ENCODE measurements at places on chromosomes 5 and 9. TPM values are rescaled to one million over a fixed set of nuclear protein-coding genes. Genes with fewer than 3 reads are reported as not detected.

- H3K36me3 ChIP-seq = no peaks in the 10 kb centered on the region
- H3K27me3 ChIP-seq = no peaks in the 10 kb centered on the region
- peaks cover 30% of the 10 kb centered on the region for H3K4me1 ChIP-seq
- no peak overlapping the region for H3K27ac ChIP-seq
These were observed 3.7 kb upstream of the RAI14 start for GRCh38 chr5:34652466-34652865.

GRCh38 chr5:127203818-127204217, 86.8 kb upstream of the MEGF10 start:
- H3K4me1 ChIP-seq = peaks cover 36% of the 10 kb centered on the region
- no peak overlapping the region for H3K27ac ChIP-seq
- no peak overlapping the region for H3K4me3 ChIP-seq
- H3K36me3 ChIP-seq = peaks cover 4% of the 10 kb centered on the region
- peaks cover 6% of the 10 kb centered on the region for H3K27me3 ChIP-seq

Gene DDX4
- total RNA-seq = not detected

DNA sequence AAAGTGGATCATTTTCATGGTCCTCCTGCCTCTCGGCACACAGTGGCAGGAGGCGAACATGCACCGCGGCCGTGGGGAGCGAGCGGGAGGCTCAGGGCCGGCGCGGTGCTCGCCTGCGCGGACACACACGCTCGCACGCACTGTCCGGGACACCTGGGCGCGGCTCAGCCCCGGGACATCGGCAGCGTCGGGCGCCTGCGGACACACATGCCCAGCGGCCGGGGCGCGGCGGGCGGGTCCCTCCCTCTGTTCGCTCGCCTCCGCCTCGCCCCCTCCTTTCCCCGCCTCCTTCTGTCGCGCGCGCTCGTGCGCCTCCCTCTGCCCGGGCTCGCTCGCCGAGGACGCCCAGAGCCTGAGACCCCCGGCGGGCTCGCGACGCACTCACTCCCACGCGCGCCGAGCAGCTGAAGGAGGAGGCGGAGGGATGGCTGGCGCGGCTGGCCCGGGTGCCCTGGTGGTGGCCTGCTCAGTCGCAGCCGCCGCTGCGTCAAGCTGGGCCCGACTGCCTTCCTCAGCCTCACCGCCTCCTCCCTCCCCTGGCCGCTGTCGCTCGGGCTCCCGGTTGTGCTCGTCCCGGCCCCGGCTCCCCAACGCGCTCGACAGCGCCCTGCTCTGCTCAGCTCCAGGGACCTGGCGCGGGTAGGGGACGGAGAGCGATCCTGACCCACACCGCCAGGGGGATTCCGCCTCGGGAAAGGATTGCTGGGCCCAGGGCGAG, at the start of gene FRMD3:
FRMD3 (minus strand) TSS at position 230 of the 718 bp plus-strand sequence; CDS start at position 60, 170 bp downstream.
- H3K4me3 ChIP-seq = peak within 1 kb of the TSS; percentile 67
- H3K27me3 ChIP-seq = peaks cover 29% of the 10 kb centered on the region
- H3K27ac ChIP-seq = no peak within 1 kb of the TSS
- peaks cover 10% of the 10 kb centered on the region for H3K4me1 ChIP-seq
- DNase-seq = peak; percentile 88
- H3K36me3 ChIP-seq = no peaks in the 10 kb centered on the region

- H3K27me3 ChIP-seq = no peaks in the 10 kb centered on the region
- no peaks in the 10 kb centered on the region for H3K36me3 ChIP-seq
- H3K27ac ChIP-seq = no peak overlapping the region
- H3K4me1 ChIP-seq = peaks cover 36% of the 10 kb centered on the region
- no peak overlapping the region for H3K4me3 ChIP-seq
- DNase-seq = no peak
These were observed 58.7 kb upstream of the RNU6ATAC start for GRCh38 chr9:134223091-134223490.

DNA sequence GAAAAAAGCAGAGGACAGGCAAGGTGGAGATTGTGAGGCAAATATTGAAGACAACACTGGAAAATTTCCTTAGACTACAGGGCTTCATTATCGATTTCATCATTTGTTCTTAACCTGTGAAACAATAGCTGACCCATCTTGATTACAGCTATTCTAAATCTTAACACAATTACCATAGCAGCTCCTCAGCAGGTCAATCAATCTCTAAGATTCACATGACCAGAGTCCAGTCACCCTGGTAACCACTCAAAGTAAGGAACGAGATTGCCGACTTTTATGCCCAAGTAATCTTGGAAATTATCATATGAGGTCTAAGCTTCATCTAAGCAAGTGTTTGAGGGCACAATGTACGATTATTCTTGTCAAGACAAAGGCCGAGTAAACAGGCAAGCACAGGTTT, 93.8 kb downstream of the TTC39B start:
- H3K4me1 ChIP-seq = peaks cover 26% of the 10 kb centered on the region
- DNase-seq = no peak
- no peak overlapping the region for H3K4me3 ChIP-seq
- peak overlapping the region; percentile 51 for H3K27ac ChIP-seq

- no peak overlapping the region for H3K4me3 ChIP-seq
- H3K4me1 ChIP-seq = peaks cover 32% of the 10 kb centered on the region
- H3K27me3 ChIP-seq = no peaks in the 10 kb centered on the region
- no peak for DNase-seq
- H3K36me3 ChIP-seq = peaks cover 34% of the 10 kb centered on the region
These were observed 9.4 kb downstream of the SKP2 start for GRCh38 chr5:36161361-36161760.

Gene LHX3
- total RNA-seq = not detected

DNA sequence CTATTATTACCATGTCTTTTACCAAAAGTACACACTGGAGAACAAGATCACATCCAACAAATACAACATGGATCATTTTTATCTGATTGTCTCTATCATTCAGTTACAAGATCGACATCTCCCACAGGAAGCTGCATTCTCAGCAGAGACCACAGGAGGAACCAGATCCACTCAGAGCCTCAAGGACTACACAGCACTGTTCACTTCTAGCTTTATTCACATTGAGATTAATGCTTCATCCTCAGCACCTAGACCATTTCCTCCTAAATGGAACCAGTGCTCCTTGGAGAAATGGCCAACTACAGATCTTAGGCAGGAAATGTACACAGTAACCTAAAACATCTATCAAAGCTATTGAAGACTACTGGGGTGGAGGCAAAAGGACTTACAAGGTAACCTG, 13.3 kb upstream of the C5orf15 start:
- no peak overlapping the region for H3K4me3 ChIP-seq
- H3K27ac ChIP-seq = no peak overlapping the region
- H3K27me3 ChIP-seq = no peaks in the 10 kb centered on the region

GRCh38 chr5:108078345-108078744, 303.6 kb downstream of the FBXL17 start:
- no peak overlapping the region for H3K27ac ChIP-seq
- H3K4me1 ChIP-seq = no peaks in the 10 kb centered on the region
- H3K27me3 ChIP-seq = no peaks in the 10 kb centered on the region
- DNase-seq = no peak

Gene GDA
- not detected for total RNA-seq

Gene ARSI
- 0.51 TPM for total RNA-seq

Gene ICE1
- 27.0 TPM for total RNA-seq

DNA sequence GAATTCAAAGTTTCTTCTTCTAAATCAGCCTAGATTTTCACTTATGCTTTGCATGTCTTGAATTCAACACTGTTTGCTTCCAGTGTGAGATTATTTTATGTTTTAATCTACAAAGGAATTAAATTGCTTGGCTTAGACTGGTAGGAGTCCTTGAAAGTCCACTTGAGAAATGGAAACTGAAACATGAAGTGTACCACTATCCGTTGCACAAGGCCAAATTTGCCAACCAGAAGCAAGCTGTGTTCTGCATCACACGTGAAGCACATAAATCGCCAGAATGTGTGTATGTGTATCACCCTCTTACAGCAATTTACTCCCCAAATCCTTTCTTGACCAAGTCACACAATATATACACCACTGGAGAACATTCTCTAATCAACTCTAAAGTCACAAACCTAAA, 10.3 kb downstream of the SEMA6A start:
- no peaks in the 10 kb centered on the region for H3K4me1 ChIP-seq
- H3K27ac ChIP-seq = no peak overlapping the region
- DNase-seq = no peak
- no peaks in the 10 kb centered on the region for H3K36me3 ChIP-seq

GRCh38 chr5:44969825-44970224, 161.1 kb downstream of the MRPS30 start:
- H3K4me1 ChIP-seq = no peaks in the 10 kb centered on the region
- DNase-seq = no peak
- no peaks in the 10 kb centered on the region for H3K36me3 ChIP-seq
- H3K27ac ChIP-seq = no peak overlapping the region

- no peaks in the 10 kb centered on the region for H3K27me3 ChIP-seq
- H3K36me3 ChIP-seq = peaks cover 1% of the 10 kb centered on the region
- DNase-seq = no peak
- H3K4me3 ChIP-seq = no peak overlapping the region
- no peak overlapping the region for H3K27ac ChIP-seq
These were observed 4.0 kb upstream of the LRRC70 start for GRCh38 chr5:62574599-62574998.

GRCh38 chr9:101388507-101388993, 3.7 kb upstream of the BAAT start:
- no peak for DNase-seq
- H3K27me3 ChIP-seq = no peaks in the 10 kb centered on the region
- no peak overlapping the region for H3K4me3 ChIP-seq
- no peak overlapping the region for H3K27ac ChIP-seq
- H3K4me1 ChIP-seq = no peaks in the 10 kb centered on the region

All from osteocyte (in vitro differentiated cells).